ENCODE measurements at places on chromosomes 2 and 18.
A peak's percentile ranks its signal among the peaks of the same experiment; 100 is the strongest.

GRCh38 chr2:37378411-37378810, 34.0 kb downstream of the QPCT start:
- no peak for DNase-seq

DNA sequence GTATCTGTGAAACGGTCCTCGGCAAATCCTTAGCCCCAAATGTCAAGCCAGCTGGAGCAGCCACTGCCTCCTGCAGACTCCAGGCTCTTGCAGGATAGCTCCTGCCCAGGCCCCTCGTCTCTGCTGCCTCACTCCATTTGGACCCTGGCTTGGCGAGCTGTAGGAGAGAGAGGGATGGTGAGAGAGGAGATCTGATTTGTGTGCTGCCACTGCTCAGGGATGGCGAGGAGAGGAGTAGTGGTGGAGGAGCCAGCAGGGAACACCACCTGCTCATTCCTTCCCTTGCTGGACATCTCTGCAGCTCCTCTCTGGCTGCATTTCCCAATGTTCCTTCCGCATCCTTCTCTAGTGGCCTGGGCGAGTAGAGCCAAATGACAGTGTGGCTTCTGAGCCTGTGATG, 109.1 kb upstream of the NCK2 start:
- no peak for DNase-seq

DNA sequence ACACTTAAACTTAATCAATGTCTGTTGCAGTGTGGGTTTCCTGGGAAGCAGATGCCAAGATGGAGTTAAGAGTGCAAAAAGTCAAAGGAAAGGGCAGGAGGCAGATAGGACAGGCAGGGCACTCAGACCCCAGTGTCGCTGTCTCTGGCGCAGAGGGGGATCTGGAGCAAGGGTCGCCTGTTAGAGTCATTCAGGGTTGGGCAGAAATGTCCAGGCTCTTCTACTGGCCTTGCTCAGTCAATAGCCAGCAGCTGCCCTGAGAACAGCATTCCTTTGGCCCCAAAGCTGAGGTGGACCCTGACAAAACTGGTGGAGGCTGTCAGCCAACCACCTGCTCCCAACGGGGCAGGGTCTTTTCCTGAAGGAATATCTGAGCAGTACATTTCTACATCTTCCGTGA, 97.1 kb upstream of the SLC66A3 start:
- DNase-seq = no peak

GRCh38 chr2:191869178-191869577, 22.3 kb upstream of the CAVIN2 start:
- peak; percentile 13 for DNase-seq

DNA sequence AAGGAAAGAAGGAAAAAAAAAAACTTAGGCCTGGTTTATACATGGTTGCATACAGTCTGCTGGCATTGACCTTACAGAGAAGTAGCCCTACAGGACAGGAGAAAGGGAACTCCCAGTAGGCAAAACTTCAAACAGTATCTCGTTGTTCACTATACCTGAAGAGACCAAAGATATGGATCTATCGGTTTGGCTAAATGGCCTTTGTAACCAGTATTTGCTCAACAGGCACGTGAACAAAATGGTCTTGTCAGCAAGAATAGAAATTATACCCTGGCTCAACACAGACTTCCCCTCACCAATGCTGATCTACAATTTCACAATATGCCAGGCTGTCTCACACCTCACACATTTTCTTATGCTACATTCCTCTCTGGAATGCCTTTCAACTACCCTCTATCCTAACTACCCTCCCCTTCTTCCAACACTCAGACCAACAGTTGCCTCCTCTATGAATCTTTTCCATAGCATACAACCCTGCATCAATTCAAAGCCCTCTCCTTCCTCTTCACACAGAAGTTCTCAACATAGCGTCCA, 13.7 kb downstream of the HYCC2 start:
- no peak for DNase-seq

GRCh38 chr18:69495338-69495737, 94.7 kb downstream of the DOK6 start:
- peak; percentile 3 for DNase-seq

DNA sequence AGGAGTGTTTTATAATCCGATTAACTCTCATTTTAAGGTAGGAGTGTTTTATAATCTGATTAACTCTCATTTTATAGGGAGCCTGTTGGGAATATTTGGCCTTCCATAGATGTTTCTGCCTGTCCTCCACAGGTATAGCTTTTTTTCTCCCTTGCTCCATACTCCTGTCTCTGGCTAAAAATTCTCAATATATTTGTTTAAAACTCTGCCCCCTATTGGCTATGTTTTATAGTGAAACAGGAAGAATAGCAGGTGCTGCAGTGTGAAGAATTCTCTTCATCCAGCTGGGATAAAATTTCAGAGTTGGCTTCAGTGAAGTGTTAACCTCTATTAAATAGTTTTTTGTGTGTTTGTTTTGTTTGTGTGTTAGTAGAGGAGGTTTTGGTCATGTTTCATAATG, 1046.0 kb upstream of the TMEFF2 start:
- DNase-seq = peak; percentile 6

DNA sequence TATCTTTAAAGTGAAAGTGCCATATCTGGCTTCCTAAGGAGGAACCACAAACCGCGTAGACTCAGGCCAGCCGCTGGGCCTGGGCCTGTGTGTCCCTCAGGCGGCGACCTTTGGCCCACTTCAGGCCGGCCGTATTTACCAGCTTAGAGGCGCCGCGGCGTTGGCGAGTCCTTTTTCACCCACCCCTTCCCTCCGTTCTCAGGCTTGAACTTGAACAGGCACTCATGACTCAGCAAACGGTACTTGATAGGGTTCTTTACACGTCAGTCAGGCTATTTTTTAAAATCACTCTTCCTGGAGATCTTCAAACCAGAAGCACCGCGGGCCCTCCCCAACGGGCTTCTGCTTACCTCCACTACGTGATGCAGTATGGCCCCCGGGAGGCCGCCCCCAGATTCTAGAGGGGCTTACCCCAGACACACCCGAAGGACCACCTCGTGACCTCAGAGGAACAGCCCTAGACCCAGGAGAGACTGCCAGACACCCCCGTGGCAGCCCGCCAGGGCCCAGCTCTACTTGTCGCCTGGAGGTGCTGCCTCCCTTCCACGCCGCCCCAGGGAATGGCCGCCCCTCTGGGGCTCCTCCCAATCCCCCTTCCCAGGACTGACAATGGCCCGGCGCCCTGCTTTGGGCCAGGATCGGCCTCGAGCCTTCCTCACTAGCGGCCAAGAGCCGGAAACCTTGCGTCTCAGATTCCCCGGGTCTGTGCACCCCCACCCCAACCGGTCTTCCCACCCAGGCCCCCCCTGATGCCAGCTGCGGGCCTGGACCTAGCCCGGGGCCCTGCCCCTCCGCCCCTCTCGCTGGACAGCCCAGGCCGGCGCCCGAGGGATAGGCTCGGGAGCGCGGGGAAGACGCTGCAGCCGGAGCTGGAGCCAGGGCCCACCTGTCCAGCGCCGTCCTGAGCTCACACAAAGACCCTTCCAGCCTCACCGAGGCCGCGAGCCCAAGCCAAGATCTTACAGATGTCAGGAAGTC, 33.8 kb upstream of the IMPA2 start:
- DNase-seq = no peak

GRCh38 chr18:79374408-79375171, 21.1 kb upstream of the NFATC1 start:
- DNase-seq = peak; percentile 71

DNA sequence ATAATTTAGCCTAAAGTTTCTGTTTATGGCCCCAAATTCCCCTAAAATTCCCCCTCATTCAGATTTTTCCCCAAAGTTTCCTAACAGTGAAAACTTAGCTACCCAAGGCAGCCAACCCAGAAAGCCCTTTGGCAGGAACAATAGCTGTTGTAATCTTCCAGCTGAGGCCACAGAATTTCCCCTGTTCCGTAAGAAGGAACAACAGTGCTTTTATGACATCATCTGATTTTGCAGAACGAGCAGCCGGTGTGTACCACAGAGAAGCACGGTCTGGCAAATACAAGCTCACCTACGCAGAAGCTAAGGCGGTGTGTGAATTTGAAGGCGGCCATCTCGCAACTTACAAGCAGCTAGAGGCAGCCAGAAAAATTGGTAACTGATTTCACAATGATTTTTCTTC, 6.3 kb downstream of the TNFAIP6 start:
- no peak for DNase-seq

DNA sequence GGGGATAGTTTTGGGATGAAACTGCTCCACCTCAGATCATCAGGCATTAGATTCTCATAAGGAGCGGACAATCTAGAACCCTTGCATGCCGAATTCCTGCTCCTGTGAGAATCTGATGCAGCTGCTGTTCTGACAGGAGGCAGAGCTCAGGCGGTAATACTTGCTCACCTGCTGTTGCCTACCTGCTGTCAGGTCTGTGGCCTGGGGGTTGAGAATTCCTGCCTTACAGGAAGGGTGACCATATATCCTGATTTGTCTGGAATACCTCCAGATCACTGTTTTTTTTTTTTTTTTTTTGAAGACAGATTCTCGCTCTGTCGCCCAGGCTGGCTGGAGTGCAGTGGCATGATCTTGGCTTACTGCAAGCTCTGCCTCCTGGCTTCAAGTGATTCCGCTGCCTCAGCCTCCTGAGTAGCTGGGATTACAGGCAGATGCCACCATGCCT, 21.7 kb downstream of the ACSL3 start:
- no peak for DNase-seq

GRCh38 chr2:237122214-237122666, 36.6 kb downstream of the COPS8 start:
- peak; percentile 58 for DNase-seq

DNA sequence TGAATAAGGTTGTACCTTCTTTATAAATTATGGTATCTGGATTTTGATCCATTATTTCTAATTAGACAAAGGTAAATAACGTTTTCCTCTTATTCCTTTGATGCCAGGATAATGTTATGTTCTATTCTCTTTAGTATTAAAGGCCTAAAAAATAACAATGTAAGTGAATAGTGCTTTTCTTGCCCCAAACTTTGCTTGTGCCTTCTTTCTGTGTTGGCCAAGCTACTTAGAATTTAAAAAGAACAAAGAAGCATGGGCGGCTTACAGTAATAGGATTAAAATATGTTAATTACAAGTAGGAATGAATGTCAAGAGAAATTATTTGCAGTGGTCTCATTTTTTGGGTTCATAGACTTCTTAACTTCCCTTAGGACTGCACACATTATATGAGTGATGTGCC, 105.0 kb upstream of the FSIP2 start:
- DNase-seq = no peak

DNA sequence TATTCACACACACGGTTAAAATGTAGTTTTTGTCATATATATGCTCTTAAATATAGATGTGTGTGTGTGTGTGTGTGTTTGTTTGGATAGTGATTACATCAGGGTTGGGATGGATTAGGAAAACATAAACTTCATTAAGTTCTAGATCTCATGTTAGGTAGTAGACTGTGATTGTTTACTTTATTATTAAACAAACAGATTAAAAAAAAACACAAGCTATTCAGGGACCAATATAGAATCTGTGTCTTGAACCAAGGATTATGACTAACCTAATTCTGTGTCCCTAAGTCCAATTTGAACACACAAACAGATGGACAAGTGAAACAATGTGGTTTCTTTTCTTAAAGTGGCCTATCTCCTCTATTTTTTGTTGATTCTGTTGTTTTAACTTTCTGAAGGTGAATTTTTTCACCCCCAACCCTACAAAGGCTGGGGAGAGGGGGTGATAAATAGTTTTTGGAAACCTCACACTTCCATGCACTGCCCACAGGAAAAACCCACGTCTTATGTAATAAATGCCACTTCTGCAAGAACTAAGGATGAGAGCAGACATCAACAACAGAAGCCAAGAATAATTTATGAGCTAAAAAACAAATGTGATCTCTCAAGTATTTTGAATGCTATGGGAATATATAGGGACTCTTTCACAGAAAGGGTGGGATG, 40.7 kb downstream of the IL1R2 start:
- DNase-seq = no peak

DNA sequence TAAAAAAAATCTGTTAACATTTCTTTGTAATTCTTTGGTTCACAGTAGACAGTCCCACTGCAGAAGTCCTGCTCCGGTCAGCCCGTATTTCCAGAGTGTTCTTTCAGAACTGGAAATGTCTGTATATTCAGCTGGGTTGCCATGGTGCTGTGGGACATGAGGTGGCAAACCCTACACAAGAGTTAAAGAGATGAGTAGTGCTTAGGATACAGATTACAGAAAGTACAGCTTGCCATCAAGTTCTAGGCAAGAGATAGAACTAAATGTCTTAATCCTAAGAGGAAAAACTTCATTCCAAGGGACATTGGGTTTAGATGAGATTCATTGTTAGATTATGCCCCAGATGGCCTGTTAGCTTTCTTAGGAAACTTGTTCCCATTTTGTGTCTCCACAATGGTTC, 60.1 kb downstream of the FMNL2 start:
- no peak for DNase-seq

GRCh38 chr2:144702051-144702450, 182.1 kb upstream of the ZEB2 start:
- peak; percentile 63 for DNase-seq

GRCh38 chr18:44789710-44790109, 109.0 kb downstream of the SETBP1 start:
- no peak for DNase-seq

GRCh38 chr2:24521975-24522639, 31.1 kb downstream of the NCOA1 start:
- no peak for DNase-seq

DNA sequence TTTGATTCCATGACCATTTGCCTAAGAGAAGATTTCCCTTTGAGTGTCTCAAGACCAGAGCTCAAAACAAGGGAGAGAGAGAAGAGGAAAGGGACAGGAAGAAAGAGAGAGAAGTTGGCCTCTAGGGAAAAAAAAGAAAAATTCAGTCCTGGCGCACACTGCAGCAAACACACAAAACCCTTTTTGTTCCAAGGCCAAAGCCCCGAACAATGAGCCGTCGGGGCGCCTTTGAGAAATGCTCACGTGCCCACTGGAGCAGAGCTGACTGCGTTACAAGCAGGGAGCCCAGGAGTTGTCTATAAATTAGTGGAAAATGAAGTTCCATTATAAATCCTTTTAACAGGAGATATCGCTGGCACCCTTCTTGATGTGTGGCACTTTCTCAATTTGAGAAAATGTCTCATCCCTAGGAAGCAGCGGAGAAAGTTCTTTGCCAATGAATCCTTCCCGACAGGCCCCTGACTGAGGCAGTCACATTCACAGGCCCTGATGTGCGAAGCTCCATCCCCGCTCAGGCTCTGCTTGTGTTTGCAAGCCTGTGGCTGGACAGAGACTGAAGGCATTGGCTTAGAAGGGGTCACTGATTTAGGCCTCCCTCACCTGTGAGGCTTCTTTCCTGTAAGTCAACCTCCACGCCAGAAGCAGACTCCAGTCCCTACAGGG, 32.1 kb upstream of the NCKAP5 start:
- DNase-seq = no peak

DNA sequence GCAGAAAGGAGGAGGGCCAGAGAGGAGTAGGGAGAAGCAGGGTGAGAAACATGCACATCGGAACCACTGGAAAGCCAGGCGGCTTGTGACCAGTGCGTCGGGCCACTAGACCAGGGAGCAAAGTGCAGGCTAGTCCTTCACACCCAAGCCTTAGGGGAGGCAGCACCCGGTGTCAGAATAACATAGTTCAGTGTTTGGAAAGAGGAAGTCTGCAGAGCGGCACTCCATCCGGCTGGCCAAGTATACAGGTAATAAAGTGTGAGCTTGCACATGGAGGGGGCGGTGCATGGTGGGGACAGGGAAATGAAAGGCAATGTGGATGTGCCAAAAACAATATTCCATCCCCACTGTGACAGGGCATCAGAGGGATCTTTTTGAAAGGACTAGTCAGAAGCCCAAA, 69.7 kb downstream of the ZNF521 start:
- no peak for DNase-seq

- no peak for DNase-seq
Measured at GRCh38 chr18:80246445-80247392, 595 bp downstream of the PARD6G start.
